Activated CD4-positive, alpha-beta T cell treated with anti-CD3 and anti-CD28 coated beads, Interleukin-2, amount 10 ng/mL, durations not matched to agents 7 days and 5 days (primary cell): ENCODE measurements at places on chromosomes 16 and 17. TPM values are rescaled to one million over a fixed set of nuclear protein-coding genes. Genes with fewer than 3 reads are reported as not detected.

DNA sequence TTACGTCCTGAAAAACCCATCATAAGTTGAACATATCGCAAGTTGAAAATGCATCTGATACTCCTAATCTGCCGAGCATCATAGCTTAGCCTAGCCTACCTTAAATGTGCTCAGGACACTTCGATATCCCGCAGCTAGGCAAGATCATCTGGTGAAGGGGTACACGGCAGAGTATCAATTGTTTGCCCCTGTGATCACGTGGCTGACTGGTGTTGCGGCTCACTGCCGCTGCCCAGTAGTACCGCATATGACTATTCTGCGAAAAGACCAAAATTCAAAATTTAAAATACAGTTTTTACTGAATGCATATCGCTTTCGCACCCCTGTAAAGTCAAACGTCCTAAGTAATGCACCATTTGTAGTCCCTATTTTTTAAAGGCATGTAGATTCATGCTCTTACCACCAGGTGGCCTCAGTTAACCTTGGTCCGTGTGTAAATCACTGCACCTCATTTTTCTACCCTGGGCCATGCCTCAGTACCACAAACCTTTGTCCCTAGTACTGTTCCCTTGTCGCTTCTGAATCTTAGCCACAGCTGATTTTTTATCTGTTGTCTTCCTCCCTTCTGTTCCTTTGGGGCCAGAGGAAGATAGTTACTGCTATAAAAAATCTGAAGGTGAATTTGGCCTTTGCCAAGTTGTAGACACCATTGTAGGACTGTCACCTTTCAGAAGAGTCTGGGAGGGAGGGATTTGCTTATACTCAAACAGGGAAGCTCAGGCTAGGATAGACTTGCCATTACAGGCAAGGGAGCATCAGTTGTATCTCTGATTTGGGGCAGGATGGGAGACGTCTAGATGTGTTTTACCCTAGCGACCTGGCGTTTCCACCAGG lies 34.4 kb downstream of the WWP2 start:
- peaks cover 11% of the 10 kb centered on the region for H3K36me3 ChIP-seq
- H3K27me3 ChIP-seq: no peaks in the 10 kb centered on the region
- no peak overlapping the region for H3K27ac ChIP-seq
- peaks cover 2% of the 10 kb centered on the region for H3K4me1 ChIP-seq

- H3K36me3 ChIP-seq: no peaks in the 10 kb centered on the region
- peaks cover 15% of the 10 kb centered on the region for H3K27me3 ChIP-seq
- DNase-seq: no peak
- no peak overlapping the region for H3K27ac ChIP-seq
Observed at GRCh38 chr17:43444223-43445008, 39.4 kb upstream of the DHX8 start.

- peaks cover 13% of the 10 kb centered on the region for H3K27me3 ChIP-seq
- H3K27ac ChIP-seq: no peak overlapping the region
- no peak overlapping the region for H3K4me3 ChIP-seq
- DNase-seq: no peak
- no peaks in the 10 kb centered on the region for H3K36me3 ChIP-seq
- no peaks in the 10 kb centered on the region for H3K4me1 ChIP-seq
Observed at GRCh38 chr17:9038380-9038779, 17.1 kb downstream of the NTN1 start.

- H3K4me1 ChIP-seq: no peaks in the 10 kb centered on the region
- no peak overlapping the region for H3K27ac ChIP-seq
- H3K4me3 ChIP-seq: no peak overlapping the region
- no peaks in the 10 kb centered on the region for H3K36me3 ChIP-seq
- DNase-seq: no peak
Observed at GRCh38 chr16:63302811-63303210, 1266.6 kb upstream of the CDH8 start.

CACNG4 gene
- total RNA-seq: not detected
